ENCODE measurements at places on chromosomes 5 and 9.
A peak's percentile ranks its signal among the peaks of the same experiment; 100 is the strongest.

GRCh38 chr5:55777332-55777731 lies 39.5 kb downstream of the DDX4 start:
- no peak for DNase-seq

DNA sequence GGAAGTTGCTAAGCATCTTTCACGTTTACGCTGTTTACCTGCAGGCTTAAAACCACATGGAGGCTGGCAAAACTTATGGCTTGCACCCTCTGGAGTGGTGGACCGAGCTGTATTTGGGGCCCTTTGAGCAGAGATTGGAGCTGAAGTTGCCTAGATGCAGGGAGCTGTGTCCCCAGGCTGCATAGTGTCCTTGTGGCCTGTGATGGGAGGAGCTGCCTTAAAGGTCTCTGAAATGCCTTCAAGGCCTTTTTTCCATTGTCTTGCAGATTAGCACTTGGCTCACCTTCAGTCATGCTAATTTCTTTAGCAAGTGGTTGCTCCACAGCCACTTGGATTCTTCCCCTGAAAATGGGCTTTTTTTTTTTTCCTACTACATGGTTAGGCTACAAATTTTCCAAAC lies 81.5 kb upstream of the CHD1 start:
- no peak for DNase-seq

GRCh38 chr5:130759061-130759460 lies 406.0 kb downstream of the HINT1 start:
- DNase-seq, result no peak

GRCh38 chr9:135241381-135242048 lies 154.0 kb downstream of the OLFM1 start:
- DNase-seq, result peak; percentile 40

- no peak for DNase-seq
Measured at GRCh38 chr9:38192731-38193265, 123.8 kb upstream of the SHB start.

All from Right ventricle myocardium inferior (tissue), 1 donor.